ENCODE measurements at places on chromosomes 6 and 20.

GRCh38 chr6:158514176-158514575, 45.7 kb upstream of the TMEM181 start:
- no peak for DNase-seq

DNA sequence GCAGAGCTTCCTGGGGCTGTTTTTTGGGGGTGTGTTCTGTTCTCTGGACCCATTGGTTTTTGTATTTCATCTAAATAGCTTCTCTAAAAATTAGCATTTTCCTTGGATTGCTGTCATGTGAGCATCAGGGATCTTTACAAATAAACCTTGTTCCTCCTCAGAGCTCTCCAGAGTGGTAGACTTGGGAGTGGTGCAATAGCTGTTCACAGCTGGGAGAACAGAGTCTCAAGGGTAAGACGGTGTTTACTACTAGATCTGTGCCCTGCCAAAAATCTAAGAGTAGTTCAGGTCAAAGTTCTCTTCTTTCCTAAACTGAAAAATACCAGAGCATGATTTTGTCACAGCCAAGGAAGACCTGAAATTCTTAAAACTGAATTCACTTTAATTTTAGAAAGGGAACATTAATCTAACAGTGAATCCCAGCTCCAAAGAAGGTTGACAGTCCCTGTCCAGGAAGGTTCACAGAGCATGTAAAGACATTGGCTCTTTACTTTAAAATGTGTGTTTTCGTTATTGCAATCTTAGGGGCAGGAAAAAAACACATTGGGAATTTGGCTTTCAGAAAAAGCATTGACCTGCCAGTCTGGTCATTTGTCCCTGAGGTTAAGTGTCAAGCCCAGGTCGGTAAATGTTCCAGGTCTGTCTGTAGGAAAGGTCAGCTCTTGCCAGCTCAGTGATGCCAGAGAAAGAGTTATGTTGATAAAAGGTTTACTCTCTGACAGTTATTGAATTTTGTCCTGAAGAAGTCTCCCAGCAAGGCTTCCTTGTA, 43.3 kb downstream of the VAPB start:
- no peak for DNase-seq

- DNase-seq, result no peak
Measured at GRCh38 chr6:54236984-54237383, 71.3 kb upstream of the TINAG start.

GRCh38 chr6:161031721-161032495, 40.3 kb downstream of the MAP3K4 start:
- peak; percentile 9 for DNase-seq

GRCh38 chr6:23414051-23414445, 712.0 kb upstream of the NRSN1 start:
- DNase-seq, result peak; percentile 54

DNA sequence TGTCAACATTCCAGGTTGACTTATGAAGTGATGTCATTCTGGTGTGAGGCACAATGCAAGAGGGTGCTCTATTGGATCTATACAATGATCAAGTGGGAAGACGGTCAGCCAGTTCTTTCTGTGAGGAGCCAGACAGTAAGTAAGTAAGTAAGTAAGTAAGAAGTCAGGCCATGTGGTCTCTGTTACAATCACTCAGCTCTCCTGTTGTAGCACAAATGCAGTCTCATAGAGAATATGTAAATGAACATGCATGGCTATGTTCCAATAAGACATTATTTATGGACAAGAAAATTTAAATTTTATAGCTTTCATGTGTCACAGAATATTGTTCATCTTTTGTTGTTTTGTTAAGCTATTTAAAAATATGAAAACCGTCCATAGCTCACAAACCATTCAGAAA, 399.7 kb downstream of the BTBD3 start:
- no peak for DNase-seq

- DNase-seq, result no peak
Measured at GRCh38 chr6:155274533-155274932, 10.7 kb downstream of the CLDN20 start.

DNA sequence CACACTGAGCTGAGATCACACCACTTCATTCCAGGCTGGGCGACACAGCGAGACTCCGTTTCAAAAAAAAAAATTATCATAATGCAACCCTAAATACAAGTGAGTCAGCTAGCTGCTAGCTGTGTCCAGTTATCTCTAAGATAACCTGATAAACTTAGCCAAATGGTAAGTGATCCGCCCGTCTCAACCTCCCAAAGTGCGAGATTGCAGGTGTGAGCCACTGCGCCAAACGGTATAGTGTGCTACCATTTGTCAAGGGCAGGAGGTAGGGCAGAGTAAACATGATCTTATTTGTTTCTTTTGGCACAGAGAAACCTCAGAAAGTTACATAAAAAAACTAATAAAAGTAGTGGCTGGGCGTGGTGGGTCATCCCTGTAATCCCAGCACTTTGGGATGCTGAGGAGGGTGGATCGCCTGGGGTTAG, 4.7 kb upstream of the C6orf132 start:
- no peak for DNase-seq

DNA sequence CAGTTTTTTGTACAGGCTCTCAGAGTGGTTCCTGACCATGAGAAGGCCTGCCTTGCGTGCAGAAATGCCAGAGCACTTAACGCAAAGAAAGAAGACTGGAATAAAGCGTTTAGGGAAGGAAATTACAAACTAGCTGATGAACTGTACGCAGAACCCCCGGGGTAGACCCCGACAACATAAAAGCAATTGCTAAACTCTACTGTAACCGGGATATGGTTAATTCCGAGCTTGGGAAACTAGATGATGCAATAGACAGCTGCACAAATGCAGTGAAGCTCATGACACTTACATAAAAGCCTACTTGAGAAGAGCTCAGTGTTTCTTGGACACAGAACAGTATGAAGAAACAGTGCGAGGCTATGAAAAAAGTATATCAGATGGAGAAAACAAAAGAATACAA, 35.7 kb downstream of the CITED2 start:
- DNase-seq, result peak; percentile 42

GRCh38 chr20:37238426-37238825, 23.2 kb downstream of the GHRH start:
- no peak for DNase-seq

DNA sequence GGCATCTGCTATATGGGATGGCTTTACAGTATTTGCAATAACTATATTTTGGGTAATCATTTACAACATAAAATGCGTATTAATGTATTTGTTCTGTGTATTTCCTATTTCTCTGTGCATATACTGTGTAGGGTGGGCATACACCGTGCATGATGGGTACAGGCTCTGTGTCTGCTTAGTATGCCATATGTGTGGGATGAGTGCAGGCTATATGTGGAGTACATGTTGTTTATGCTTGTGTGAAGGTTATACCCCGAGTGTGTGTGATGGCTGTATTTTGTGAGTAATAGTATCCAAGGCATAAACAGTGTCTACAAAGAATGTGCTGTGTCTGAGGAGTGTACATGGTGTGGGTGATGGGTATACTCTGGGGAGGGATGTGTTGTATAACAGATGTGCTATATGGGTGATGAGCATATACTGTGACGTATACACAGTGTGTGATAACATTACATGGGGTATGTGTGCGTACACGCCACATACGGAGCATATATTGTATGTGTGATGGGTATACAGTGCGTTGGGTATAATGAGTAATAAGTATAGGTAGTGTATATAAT, 52.7 kb downstream of the CPXM1 start:
- no peak for DNase-seq

- no peak for DNase-seq
Measured at GRCh38 chr6:47169785-47170616, 127.9 kb upstream of the ADGRF1 start.

GRCh38 chr20:63772781-63773518, 33.4 kb downstream of the SLC2A4RG start:
- no peak for DNase-seq

DNA sequence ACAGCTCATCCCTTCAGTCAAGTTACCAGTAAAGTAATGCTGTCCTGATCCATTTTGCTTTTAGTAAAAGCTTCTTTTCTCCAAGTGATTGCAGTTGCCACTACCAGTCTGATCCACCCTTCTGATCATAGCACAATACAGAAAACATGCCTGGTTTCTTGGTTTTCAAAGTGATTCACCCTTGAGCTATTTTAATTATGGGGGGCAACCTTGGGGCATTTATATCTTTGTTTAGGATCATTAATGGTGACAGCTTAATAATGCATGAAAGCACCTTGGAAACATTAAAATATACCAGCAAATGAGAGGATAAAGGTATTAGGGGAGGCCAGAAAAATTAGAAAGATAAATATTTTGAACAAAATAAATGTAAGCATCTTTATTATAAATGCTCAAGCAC, 38.4 kb downstream of the LRRC1 start:
- no peak for DNase-seq

DNA sequence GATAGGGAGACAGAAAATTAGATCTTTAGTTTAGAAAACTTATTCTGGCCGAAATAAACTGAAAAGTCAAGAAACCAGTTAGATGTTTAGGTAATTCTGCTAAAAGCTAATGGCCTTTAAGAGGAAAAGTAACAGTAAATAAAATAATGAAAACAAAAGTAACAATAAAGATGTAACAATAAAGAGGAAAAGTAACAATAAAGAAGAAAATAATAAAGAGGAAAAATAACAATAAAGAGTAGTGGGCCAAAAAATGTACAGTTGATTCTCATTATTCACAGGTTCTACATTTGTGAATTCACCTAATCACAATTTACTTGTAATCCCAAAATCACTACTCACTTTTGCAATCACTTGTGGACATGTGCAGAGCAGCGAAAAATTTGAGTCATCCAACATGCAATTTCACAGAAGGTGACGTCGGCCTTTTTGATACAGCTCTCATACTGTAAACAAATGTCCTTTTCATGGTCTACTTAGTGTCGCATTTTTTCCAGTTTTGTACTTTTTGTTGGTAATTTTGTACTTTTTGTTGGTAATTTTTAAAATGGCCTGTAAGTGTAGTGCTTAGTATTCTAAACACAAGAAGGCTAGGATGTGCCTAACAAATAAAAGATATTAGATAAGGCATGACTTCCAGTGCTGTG, 24.0 kb downstream of the HBS1L start:
- DNase-seq, result no peak

GRCh38 chr6:21556511-21556910, 37.0 kb upstream of the SOX4 start:
- no peak for DNase-seq

- DNase-seq, result no peak
Measured at GRCh38 chr6:36698871-36699271, 1.2 kb downstream of the RAB44 start.

DNA sequence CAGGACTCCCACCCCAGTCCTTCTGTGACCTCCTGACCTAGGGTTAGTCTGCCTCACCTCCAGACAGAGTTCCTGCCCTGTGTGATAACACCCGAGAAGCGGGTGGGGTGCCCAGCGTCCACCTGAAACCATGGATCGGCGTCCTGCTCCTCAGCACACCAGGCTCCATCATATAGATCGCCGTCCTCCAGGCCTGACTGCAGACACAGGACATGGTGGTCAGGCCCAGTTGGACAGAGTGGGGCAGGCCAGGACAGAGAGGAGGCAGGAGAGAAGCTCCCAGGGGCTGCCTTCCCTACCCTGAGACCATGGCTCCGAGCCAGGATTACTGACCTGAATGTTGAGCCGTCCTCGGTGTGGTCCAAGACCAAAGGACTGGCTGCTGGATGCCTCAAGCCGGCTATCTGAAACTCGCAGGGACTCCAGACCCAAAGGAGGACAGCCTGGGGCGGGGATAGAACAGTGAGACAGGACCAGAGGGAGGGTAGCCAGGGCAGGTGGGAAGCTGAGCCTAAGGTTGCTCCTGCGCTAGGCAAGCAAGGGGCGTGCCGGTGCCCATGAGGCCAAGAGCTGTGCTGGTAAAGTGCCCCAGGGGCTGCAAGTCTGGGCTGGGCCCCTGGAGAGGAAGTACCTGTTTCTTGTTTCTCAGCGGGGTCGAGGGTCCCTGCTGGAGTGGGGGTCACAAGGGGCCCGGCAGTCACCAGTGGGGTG, 2.2 kb downstream of the CPXM1 start:
- DNase-seq, result no peak

DNA sequence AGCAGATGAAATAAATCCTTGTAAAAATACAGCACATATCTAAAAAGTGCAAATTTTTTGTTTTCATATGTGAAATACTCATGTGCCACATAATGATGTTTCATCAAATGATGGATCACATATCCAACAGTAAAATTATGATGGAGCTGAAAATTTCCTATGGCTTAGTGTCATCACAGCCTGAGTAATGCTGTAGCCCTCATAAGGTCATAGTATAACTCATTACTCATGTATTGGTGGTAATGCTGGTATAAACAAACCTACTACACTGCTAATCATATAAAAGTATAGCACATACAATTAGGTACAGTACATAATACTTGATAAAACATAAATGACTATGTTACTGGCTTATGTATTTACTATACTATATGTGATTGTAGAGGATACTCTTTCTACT, 12.9 kb downstream of the TSPYL1 start:
- no peak for DNase-seq

DNA sequence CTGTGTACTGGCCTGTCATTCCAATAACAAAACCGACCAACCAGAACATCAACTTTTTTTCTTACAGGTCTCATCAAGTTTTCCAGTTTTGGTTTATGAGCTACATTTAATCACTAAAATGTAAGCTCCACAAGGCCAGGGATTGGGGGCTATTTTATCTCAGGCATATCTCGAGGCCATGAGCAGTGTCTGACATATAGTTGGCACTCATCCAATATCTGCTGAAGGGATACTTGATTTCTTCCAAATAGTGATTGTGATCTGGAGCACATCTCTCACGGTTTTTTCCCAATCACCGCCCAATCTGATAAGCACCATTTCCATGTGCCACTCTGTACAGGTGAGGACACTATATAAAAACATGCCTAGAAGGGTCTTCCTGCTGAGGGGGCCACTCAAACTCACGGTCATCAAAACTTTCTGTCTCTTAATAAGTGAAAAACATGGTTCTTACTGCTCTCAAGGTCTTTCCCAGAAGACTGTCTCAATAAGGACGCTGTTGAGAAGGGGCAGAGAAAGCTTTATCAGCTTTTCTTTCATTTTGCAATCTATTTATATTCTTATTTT, 65.5 kb downstream of the MAN1A1 start:
- no peak for DNase-seq

- DNase-seq, result no peak
Measured at GRCh38 chr6:11210386-11211138, 21.9 kb downstream of the NEDD9 start.

- no peak for DNase-seq
Measured at GRCh38 chr20:50584687-50585086, 74.5 kb downstream of the PTPN1 start.

GRCh38 chr6:19472153-19472552, 365.0 kb upstream of the ID4 start:
- peak; percentile 64 for DNase-seq

Measured in BJ (cell line).